ENCODE measurements at places on chromosomes 5 and 9. TPM values are rescaled to one million over a fixed set of nuclear protein-coding genes. Genes with fewer than 3 reads are reported as not detected.

The OLFML2A gene
- total RNA-seq, result 13.2 TPM

The CRB2 gene
- 0.23 TPM for total RNA-seq

The KCNMB1 gene
- 1.3 TPM for total RNA-seq

The TMOD1 gene
- total RNA-seq, result 4.4 TPM

The ADGRV1 gene
- 45.2 TPM for total RNA-seq
